ENCODE measurements at places on chromosomes 7 and 10.

DNA sequence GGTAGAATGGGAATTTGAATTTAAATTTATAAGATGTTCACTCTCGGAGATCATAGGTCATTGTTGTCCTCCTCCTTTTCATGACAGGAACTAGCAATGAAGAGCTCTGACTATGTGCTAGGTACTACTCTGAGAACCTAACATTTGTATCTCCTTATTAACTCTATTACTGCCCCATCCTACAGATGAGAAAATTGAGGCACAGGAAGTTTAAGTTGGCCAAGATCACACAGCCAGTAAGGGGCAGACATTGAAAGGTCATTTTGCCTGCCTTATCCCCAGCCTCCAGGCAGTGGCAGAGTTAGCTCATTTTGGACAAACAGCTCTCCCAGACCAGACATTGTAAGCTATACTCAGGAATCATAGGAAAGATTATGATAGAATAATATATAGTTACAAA lies 6.0 kb downstream of the SRGN start:
- no peak for DNase-seq

- DNase-seq: no peak
Observed at GRCh38 chr7:149459540-149460452, 1.1 kb downstream of the ZNF777 start.

- DNase-seq: no peak
Observed at GRCh38 chr10:75250934-75251333, 15.2 kb upstream of the COMTD1 start.

DNA sequence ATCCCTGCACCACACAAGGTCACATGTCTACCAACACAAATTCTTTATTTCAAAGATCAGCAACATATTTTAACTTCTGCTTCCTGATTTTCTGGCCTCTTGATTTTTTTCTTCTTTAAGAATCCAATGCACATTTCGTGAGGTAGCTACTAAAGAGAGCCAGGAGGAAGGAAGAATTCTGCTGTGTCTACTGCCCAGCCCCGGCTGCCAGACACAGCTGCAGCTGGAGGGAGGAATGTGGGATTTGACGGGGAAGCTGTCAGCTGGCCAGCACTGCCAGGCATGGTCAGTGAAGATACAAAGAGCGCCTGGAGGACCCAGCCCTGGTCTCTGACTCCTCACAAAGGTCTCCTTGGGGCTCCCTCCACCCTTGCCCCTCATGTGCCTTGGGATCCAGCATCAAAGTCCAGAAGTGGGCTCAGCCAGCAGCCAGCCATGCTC lies 6.9 kb upstream of the AOC1 start:
- DNase-seq: no peak

DNA sequence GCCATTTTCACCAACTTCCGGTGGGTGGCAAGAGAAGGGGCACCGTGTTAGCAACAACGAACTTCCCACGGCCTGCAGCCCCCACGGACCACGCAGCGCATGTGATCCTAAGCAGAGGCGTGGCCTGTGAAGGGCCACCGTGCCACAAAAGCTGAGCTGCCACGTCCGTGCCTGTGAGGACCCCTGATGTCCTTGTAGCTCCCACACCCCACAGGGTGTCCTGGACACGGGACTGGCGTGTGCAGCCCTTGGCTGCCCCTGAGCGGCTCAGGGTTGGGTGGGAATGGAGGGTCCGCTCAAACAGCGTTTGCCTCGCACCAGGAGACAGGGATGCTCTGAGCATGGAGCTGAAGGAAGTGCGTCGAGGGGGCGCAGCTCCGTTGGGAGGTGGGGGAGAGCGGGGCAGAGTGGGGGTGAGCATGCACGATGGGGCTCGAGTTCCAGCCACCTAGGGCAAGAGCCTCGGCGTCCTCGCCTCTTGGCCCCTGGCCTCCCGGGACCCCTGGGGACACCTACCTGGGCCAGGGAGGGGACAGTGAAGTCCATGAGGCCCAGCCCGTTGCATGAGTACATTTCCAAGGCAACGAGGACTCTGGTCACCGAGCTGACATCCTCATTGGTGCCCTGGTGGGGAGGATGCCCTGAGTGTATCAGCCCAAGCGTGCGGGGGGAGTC lies 33.6 kb downstream of the CFAP46 start:
- no peak for DNase-seq

- DNase-seq: no peak
Observed at GRCh38 chr7:95441042-95441823, 6.4 kb upstream of the PON2 start.

DNA sequence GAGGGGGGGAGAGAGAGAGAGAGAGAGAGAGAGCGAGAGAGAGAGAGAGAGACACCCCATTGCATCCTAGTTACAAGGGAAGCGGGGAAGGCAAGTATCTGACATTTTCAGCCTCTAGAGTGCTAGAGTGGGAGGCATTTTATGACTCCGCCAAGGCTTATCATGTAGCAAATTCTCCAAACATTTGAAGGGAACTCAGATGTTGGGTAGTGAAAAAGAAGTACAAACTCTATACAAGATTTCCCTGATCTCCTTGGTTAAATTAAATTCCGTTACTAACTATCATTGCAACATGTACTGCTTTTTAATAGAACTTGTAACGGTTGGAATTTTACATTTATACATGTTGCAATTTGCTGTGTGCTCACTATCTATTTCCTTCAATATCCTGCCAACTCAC lies 83.4 kb upstream of the FAM3C start:
- DNase-seq: no peak

DNA sequence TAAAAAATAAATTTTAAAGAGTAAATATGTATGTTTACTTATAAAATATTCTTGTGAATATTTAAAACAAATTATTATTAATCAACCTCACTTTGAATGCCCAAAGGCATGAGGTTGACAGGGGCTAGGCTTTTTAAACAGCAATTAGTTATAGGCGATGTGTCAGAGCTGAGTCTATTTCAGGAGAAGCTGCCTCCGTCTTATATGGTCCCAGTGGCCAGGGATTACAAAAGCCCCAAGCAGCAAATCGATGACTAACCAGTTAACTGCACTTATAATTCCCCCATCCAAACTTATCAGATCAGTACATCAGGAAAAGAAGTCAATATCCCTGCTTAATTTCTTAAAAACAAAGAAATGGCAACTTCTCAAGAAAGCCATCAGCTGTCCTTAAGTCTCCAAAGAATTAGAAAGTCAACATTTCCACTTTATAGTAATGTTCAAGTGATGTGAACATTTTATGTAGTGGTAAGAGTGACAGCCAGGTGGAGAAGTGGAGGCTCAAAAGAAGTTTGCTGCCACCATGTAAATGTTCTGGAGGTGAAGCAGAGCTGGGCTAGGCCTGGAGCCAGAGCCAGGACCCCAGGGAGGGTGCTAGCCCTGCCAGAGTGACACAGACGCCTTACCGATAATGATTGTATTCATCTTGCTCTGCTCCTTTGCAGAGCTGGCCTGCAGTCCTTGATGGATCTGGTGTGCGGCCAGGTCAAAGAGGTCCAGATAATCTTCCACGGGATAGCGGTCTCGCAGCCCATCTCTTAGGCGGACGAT lies 51.5 kb downstream of the CHST15 start:
- DNase-seq: no peak
